ENCODE measurements at places on chromosomes 7 and 10.

- DNase-seq = no peak
Observed at GRCh38 chr10:103367379-103367781, 396 bp upstream of the TAF5 start.

- no peak for DNase-seq
Observed at GRCh38 chr10:114328441-114328812, 75.9 kb downstream of the AFAP1L2 start.

GRCh38 chr7:129946282-129946681 lies 6.5 kb downstream of the UBE2H start:
- no peak for DNase-seq

- DNase-seq = no peak
Observed at GRCh38 chr10:115660391-115660790, 567.2 kb downstream of the ATRNL1 start.

- no peak for DNase-seq
Observed at GRCh38 chr10:123101872-123102271, 33.9 kb upstream of the HMX3 start.

DNA sequence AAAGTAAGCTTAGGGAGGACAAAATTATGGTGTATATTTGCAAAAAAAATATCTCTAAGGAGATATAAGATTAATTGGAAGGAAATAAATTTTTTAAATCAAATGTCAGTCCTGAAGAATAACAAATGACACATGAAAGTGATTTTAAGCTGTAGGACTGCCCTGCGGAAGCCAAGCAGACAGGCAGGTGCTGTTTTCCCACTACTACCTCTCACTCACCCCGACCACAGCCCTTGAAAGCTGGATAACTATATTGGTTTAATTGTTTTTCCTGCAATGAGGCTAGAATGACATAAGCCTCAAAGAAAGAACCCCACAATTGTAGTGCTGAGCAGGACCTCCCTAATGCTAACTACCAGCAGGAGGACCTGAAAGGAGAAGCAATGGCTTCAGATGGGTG lies 68.6 kb upstream of the VIPR2 start:
- DNase-seq = no peak

- DNase-seq = no peak
Observed at GRCh38 chr10:33477291-33478088, 143.0 kb upstream of the NRP1 start.

DNA sequence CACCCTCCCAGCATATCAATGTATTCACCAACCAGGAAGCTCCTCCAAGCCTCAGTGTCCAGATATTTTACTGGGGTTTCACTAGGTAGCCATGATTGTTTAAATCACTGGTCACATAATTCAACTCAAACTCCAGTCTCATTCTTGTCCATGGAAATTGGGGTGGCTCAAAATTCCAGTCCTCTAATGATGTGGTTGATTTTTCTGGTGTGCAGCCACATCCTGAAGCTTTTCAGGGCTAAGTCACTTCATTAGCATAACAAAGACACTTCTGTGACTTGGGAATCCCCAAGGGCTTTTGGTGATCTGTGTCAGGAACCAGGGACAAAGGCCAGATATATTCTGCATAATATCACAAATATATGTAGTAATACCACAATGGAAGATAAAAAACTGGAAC lies 786.9 kb upstream of the IGFBP3 start:
- DNase-seq = no peak

All from HepG2 (cell line).